CD4-positive, alpha-beta T cell treated with Interleukin-1 beta for 1 hour (primary cell): ENCODE measurements at places on chromosomes 3 and 15.

DNA sequence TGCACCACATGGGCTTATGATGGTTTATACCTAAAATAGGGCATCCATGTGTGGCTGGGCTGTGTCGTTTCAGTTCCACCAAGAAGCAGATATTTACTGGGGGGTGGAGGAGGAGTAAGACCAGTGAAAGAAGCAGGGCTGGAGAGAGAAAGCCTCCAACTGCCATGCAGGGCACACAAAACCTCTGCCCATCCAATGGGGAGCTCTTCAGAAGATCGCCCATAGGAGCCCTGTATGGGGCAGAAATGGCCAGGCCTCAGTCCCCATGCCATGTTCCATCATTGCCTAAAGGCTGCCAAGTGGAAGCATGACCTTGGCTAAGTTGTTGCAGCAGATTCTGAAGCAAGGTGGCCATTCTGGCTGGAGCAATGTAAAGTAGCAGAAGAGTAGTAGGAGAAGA lies 277.0 kb downstream of the MEX3B start:
- no peak for DNase-seq

GRCh38 chr3:39184968-39185285 lies 7.5 kb downstream of the XIRP1 start:
- no peak for DNase-seq

GRCh38 chr3:13462822-13463221 lies 17.3 kb upstream of the HDAC11 start:
- DNase-seq = no peak

GRCh38 chr15:91413142-91413541 lies 313.1 kb downstream of the SV2B start:
- no peak for DNase-seq

DNA sequence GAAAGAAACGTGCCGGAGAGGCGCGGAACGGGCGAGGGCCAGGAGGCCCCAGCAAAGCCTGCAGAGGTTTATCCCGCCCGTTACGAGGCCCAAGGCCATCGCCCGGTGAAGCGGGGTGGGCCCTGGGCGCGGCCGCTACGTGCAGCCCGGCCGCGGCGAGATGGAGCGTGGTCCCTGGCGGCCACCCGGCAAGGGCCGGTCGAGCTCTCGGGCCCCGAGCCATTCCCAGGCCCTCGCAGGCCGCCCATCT lies 1.1 kb downstream of the PKM start:
- DNase-seq = no peak

- DNase-seq = no peak
Observed at GRCh38 chr15:73599934-73600333, 33.3 kb downstream of the NPTN start.

DNA sequence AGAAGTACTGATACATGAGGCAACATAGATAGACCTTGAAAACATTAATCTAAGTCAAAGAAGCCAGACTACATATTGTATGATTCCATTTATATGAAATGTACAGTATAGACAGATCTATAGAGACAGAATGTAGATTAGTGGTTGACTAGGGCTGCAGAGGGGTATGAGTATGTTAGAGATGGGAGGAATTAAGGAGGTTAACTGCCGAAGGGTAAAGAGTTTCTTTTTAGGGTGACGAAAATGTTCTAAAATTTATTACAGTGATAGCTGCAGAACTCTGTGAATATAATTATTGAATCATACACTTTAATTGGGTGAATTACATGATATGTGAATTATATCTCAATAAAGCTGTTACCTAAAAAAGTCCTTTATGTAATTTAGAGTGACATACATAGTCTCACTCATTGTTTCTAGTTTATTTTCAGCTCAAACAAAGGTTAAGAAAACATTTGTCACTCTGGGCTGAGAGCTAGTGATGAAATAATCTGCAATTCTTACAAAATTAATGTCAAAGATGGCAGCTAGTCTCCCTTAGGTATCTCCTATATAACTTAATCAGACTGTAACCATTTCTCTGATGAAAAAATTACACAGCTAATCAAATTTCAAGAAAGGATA lies 61.4 kb downstream of the DENND4A start:
- DNase-seq = no peak

- DNase-seq = peak; percentile 13
Observed at GRCh38 chr15:84079885-84080777, 155.4 kb upstream of the GOLGA6L4 start.

GRCh38 chr3:83601704-83602103 lies 1357.1 kb upstream of the CADM2 start:
- no peak for DNase-seq

DNA sequence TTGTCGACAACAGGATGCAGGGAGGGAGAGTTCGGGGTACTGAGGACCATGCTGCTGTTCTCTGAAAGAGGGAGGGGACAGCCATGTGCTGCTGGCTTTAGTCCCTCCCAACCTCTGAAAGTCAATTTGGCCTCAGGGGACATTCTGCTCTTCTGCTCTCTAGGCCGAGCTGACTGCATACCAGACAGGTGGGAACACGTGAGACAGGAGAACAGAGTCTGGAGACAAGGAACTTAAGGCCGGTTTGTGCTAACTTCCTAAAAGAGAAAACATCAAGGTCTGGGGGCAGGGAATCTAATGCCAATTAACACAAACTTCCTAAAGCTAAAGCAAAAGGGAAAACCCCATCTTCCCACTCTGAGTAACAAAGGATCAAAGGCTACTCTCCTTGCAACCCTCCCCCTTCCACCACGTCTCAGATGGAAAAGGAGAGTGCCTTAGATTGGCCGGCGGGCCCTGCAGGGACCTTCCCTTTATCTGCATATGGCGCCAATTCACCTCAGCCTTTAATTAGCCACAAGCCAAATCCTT lies 41.0 kb downstream of the SLCO2A1 start:
- no peak for DNase-seq

DNA sequence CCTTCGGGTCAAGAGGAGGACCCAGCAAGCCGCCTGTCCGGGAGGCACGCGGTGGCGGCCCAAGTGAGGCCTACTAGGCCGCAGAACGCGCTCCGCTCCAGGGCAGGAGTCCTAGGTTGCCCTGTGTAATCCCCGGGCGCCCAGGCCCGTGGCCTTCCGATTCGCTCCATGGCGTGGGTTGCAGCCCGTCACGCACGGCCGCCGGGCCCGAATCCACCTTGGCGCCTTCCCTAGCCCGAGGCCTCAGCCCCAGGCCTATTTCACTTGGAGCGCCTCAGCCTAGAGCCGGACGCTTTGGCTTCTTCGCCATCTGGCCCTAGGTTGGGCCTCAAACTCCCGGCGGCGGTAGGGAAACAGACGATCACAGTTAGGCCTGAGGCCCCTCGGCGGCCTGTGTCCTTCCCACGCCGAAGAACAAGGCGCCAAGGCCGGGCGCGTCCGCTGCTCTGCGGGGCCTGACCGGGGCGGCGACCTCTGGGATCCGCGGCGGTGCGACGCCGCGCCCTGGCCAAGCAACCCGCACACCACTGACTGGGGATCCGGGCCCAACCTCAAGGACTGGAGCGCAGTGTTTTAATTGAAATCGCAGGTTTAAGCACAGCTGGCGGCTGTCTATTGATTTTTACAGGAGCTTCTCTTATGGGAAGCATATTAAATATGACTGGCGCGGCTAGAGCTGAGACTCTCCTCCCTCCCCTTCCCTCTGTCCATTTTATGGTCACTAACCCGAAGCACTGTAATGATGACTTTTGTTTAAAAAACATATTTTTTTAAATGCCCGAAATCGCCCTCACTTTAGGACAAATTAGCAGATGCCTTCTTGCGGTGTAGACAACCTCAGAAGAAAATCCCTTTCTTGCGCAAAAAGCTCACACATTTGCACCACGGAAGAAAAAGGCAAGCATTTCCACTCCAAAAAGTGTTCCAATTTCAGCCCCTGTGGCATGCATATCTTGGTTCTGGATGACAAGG lies 3.8 kb upstream of the FEZF2 start:
- no peak for DNase-seq

- DNase-seq = no peak
Observed at GRCh38 chr15:58501006-58501405, 69.2 kb downstream of the LIPC start.

DNA sequence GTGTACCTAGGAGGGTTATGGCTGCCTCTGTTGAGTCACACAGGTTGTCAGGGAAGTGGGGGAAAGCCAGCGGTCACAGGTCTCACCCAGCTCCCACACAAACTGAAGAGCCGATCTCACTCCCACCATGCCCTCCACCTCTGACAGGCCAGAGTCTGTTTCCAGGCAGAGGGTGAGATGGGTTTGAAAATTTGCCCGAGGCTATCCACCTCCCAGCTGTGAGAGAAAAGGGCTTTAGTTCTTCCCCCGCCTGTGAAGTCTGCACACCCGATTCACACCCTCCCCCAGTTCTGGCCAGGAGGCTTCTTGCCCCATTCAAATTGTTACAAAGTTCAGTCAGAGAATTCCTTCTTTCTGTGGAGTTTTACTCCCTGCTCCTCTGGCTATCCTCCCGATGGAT lies 446.9 kb downstream of the EDEM1 start:
- no peak for DNase-seq

- DNase-seq = no peak
Observed at GRCh38 chr3:159672728-159673688, 315.6 kb upstream of the IL12A start.

GRCh38 chr3:48662145-48662752 lies 437 bp downstream of the CELSR3 start:
- no peak for DNase-seq

- DNase-seq = no peak
Observed at GRCh38 chr3:16381426-16381825, 116.4 kb downstream of the OXNAD1 start.
